ENCODE measurements at places on chromosomes 2 and 18.

DNA sequence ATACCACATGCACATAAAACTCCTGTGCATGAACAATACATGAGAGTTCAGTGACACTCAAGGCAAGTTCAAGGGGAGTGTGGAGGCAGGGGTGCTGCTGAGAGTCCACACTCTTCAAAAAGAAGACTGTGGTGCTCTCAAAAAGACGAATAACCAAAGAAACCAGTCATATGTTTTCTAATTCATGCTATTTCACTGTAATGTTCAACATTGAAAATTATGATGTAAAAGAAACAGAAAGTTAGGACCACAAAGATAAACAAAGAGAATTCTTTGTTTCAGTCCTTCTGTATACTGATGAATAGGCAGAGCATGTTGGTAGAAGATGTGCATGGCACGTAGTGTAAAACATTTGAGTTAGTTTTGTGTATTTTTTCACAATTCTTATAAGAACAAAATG, 864.2 kb upstream of the LRATD1 start:
- no peak for DNase-seq

DNA sequence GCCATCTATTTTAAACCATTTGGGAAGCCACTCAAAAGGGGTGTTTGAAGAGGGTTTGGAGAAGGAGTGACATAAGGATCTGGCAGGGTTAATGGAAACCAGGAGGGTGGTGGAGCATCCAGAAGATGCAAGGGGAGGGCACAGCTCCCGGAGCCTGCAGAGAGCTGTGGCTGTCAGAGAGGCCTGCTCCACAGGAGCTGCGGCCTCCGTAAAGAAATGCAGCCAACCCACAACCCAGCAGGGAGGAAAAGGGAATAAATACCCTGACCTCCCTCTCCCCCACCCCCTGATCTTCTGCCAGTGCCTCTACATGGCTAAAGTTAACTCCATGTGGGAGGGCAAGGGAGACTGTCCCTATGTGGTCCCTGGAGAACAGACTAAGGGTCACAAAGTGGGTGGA, 567.1 kb upstream of the POU3F3 start:
- no peak for DNase-seq

DNA sequence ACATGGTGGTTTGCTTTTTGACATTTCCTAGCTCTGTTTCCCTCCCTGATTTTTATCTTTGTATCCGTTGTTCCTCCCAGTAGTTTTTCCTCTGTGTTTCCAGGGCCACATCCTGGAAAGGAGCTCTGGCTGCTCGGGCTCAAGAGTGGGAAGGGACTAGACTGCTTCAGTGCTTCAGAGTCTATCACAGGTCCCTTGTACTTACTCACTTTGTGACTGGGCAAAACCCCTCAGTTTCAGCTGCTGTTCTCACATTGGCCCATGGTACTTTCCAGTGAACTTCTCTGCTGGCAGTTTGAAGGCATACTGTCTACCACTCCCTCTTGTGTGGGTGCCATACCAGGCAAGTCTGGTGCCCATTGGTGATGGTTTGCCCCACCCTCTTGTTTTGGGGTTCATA, 7.5 kb upstream of the STAMBP start:
- no peak for DNase-seq

DNA sequence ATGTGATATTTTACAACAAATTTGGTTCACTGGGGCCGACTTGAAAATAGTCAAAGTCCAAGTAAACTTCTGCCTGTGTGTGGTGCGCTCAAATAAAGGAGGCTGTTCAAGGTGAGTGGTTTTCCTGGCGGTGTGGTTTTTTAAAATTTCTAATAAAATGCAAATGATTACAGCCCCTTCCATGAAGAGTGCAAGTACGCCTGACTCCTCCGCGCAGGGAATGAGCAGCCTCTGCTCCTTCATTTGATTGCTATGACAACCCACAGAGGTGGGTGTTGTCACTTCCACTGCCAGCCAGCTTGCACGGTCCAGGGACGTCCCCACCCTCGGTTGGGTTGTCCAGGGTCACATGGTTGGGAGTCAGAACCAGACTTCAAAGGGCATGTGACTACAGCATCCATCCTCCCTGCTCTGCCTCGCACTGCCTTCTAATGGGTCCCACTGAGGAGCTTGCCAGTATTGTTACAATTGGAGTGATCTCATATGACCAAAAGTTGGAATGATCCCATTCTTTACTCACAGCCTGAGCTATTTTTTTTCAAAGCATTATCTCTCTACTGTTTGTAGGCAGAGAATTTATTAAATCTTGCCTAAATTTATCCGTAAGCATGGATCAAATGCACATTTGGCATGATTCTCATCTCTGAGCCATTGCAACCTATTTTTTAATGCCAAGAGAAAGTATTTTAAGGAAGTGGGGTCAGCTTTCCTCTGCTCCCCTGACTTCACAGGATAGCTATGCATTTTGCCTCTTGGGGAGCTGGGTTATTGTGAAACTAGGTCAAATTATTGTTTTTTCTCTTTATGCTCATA, 121.3 kb downstream of the AGAP1 start:
- DNase-seq: no peak

- no peak for DNase-seq
These were observed 30.1 kb upstream of the GRB14 start for GRCh38 chr2:164651361-164651760.

GRCh38 chr18:73933685-73934084, 213.9 kb downstream of the FBXO15 start:
- DNase-seq: no peak

DNA sequence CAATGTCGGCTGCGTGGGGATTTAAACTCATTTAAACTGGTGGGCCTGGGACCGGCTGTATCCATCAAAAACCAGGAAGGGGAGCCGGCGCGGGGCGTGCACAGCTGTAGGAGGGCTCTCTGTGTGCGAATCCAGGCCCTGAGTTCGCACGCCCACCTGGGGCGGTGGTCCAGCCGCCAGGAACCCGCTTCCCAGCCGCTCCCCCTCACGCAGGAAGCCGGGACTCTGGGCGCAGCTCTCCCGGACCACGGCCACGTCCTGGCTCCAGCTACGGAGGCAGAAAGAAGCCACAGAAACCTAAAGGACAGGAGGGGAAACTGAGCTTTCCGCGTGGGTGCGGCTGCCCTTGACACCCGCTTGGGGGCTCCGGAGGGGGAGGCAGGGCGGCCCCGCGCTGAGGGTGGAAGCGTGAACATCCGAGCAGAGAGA, 80.6 kb downstream of the GFPT1 start:
- DNase-seq: no peak

DNA sequence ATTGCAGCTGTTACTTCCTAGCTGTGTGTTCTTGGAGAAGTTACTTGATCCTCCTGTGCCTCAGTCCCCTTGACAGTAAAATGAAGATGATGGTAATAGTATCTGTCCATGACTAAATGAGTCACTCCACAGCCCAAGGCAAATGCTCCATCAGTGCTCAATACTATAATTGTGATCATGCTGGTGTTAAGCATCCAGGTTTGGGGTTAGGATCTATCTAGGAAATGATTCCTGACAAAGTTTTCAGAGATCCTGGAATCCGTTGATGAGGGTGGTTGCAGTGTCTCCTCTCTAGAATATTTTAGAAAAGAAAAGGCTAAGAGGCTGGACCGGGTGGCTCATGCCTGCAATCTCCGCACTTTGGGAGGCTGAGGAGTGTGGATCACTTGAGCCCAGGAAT, 2.7 kb upstream of the PRELID3A start:
- no peak for DNase-seq

DNA sequence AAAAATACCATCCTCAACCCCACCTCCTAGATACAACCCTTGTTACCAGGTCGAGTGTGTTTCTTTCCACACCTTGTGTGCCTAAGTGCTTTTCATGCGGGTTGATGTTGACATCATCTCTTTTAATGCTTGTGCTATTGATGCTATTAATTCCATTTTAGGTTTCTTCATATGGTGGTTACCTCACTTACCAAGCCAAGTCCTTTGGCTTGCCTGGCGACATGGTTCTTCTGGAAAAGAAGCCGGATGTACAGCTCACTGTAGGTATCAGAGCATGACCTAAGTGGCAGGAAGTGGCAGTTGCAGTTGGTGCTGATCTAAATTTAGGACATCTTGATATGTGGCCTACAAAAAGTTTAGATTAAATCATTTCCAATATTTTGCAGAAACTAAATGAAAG, 149.9 kb upstream of the TTC39C start:
- DNase-seq: no peak

GRCh38 chr2:213757525-213757924, 473.3 kb downstream of the SPAG16 start:
- no peak for DNase-seq

DNA sequence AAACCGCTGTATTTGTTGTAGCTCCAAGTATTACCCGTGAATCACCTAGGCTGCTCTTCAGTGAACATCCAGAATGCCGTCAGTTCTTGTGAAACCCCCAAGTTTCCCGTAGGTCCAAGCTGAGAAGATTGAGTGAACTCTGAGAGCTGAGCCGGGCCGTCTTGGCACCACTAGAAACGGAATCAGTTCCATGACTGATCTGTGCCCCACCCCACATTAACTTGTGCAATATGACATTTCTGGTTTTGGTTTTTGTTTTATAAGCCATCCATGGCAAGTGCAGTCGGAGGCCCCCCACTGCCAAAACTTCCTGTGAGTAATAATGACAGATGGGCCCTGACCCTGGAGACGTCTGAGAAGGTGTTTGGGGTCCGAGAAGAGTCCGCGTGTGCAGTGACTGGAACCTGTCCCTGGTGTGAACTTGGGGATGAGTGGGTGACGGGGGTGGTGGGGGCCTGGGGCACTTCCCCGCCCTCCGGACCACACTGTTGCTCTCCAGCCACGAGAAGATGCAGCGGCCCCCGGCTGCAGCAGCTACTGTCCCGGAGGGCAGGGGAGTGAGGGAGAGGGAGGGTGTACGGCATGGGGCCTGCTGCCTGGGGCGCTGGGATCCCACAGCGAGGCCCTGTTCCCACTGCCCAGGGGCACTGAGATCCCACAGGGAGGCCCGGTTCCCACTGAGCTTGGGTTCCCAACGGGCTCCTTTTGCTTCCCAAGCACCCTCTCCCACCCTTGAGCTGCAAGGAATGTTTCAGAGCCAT, 26.5 kb downstream of the NFATC1 start:
- no peak for DNase-seq

DNA sequence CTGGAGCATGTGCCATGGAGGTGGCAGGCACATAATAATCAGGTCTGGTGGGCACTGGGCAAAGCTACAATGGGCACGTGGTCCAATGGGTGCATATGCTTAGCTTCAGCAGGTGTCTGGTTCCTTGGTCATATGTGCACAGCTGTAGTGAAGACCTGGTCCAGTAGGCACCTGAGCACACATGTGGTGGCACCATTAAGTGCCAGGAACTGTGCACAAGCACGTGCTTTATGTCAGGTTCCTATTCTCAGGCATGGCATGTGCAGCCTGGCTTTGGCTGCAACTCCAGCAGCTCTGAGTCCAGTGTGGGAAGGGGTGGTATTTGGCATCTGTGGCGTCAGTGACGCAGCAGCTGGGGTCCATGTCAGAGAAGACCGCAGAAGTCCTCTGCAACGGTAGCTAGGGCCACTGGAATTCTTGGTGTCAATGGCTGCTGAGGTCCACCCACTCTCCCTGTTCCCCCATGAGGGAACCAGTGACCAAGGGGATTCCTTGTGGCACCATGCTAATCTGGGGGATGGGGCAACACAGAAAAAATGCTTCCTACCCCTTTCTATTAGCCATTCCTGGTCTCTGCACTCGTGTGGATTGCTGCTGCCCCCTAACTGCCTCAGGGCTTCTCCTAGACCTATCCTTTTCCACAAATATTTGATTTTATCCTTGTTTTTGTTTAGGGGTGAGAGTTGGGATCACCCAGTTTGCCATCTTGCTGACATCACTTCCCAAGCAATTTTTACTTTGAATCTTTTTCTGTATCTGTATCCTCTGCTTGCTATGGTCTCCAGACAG, 262.9 kb upstream of the MAP2 start:
- DNase-seq: no peak

GRCh38 chr2:33616873-33617272, 17.8 kb upstream of the FAM98A start:
- no peak for DNase-seq

- DNase-seq: no peak
These were observed 104.4 kb downstream of the TANC1 start for GRCh38 chr2:159072795-159073194.

DNA sequence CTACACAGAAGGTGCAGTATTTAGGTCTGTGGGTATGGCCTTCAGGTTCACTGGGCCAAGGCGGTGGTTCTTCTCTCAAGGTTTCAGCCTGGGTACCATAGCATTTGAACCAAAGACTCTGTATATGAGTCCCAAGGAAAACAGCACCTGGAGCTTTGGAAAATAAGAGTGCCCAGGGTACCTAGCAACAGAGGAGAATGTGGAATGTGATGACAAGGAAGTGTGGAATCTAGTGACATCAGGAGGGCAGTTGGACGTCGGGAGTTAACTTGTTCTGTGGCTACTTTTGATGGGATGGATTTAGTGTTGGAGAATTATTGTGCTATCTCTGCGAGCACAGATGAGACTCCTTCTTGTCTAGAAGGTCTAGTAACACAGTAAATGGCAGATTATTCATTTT, 201.2 kb downstream of the NOL4 start:
- DNase-seq: no peak

GRCh38 chr2:121480826-121481225, 49.9 kb upstream of the RNU4ATAC start:
- DNase-seq: no peak

DNA sequence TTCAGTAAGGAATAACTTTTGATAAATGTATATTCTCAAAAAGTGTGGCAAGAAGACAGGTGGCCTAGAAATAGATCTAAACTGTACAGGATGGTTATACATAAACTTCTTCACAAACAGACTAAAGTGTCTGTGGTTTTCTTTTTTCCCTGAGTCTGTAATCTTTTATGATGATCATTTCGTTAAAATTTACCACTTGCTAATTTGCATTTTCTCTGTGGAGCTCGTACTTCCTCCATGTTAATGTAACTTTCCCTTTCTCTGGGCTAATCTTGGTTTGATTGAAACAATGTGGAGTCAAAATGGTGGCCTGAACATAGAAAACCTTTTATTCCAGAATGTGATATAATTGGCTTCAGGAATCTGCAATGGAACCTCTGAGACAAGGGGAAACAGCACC, 166.2 kb downstream of the FTCDNL1 start:
- no peak for DNase-seq

- DNase-seq: no peak
These were observed 41.4 kb downstream of the OXER1 start for GRCh38 chr2:42722320-42723190.

GRCh38 chr2:43708178-43708577, 31.9 kb upstream of the C1GALT1C1L start:
- DNase-seq: no peak

All from stimulated activated CD4-positive, alpha-beta T cell treated with anti-CD3 and anti-CD28 coated beads, Interleukin-1b, Interleukin-23, amount 100 ng/mL, for 1 hour (primary cell).